ENCODE measurements at places on chromosomes 2 and 18. TPM values are rescaled to one million over a fixed set of nuclear protein-coding genes. Genes with fewer than 3 reads are reported as not detected.

GRCh38 chr2:68916226-68916625, 36.5 kb downstream of the GKN2 start:
- DNase-seq: no peak
- H3K27me3 ChIP-seq: no peaks in the 10 kb centered on the region
- H3K36me3 ChIP-seq: no peaks in the 10 kb centered on the region

Gene MAP3K19
- total RNA-seq: not detected

DNA sequence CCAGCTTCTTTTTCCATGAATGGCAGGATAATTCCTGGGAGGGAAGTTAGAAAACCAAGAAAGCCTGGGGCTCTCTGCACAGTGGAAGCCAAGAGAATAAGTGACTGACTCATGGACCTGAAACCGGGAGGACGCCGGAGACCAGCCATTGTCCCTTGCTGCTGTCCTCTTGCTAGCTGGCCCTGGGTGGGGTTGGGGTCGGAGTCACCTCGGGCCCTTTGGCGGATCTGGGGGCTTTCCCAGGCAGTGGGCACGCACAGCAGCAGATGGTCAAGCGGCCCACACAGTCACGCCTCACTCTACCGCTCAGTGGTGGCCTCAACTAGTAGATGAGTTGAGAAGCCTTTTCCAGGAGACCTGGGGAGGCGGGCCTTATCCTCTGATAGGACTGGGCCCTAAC, 15.6 kb downstream of the EFHD1 start:
- no peak for DNase-seq
- H3K27ac ChIP-seq: no peak overlapping the region
- no peak overlapping the region for H3K4me3 ChIP-seq
- H3K27me3 ChIP-seq: no peaks in the 10 kb centered on the region
- peaks cover 18% of the 10 kb centered on the region for H3K4me1 ChIP-seq

- peaks cover 4% of the 10 kb centered on the region for H3K4me1 ChIP-seq
- H3K36me3 ChIP-seq: no peaks in the 10 kb centered on the region
- H3K27me3 ChIP-seq: no peaks in the 10 kb centered on the region
- H3K27ac ChIP-seq: no peak overlapping the region
- DNase-seq: no peak
These were observed 225.5 kb upstream of the RBMS1 start for GRCh38 chr2:160719116-160719515.

DNA sequence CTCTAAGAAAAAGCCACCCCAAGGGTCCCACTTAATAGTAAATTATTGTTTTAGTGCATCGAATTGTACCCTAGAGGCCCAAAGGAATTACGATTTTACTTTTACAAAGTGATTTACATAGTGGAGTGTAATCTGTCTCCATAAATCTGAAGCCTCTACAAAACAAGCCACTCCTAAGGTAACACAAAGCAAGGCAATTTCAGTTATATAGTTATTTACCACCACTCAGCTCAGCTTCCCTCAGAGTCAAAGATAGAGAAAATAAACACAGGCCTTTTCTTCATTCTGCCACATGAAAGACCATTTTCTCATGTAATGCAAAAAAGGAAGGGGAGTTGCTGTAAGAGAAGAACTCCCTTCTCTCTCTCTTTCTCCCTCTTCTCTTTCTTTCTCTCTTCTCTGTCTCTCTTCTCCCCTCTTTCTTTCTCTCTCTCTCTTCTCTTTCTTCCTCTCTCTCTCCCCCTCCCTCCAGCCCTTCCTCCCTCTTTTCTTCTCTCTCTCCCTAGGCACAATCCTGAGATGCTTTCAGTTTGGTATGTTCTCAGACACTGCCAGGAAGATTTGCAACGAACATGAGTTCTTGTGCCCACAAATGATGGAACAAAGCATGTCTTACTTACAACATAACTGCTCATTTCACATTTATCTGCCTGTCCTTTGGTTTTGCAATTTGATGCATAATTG, 264.5 kb downstream of the BCL2 start:
- H3K27me3 ChIP-seq: no peaks in the 10 kb centered on the region
- H3K36me3 ChIP-seq: no peaks in the 10 kb centered on the region
- DNase-seq: no peak
- no peak overlapping the region for H3K27ac ChIP-seq
- H3K4me1 ChIP-seq: peaks cover 3% of the 10 kb centered on the region

Gene SPC25
- 38.9 TPM for total RNA-seq

GRCh38 chr2:236865052-236865451, 220.6 kb upstream of the COPS8 start:
- H3K4me3 ChIP-seq: no peak overlapping the region
- H3K36me3 ChIP-seq: no peaks in the 10 kb centered on the region
- no peak overlapping the region for H3K27ac ChIP-seq
- H3K4me1 ChIP-seq: peaks cover 4% of the 10 kb centered on the region
- H3K27me3 ChIP-seq: no peaks in the 10 kb centered on the region

- no peaks in the 10 kb centered on the region for H3K36me3 ChIP-seq
- peaks cover 23% of the 10 kb centered on the region for H3K4me1 ChIP-seq
- DNase-seq: peak; percentile 76
- no peaks in the 10 kb centered on the region for H3K27me3 ChIP-seq
- peak overlapping the region; percentile 100 for H3K27ac ChIP-seq
- H3K4me3 ChIP-seq: peak overlapping the region; percentile 93
These were observed 856 bp downstream of the TIA1 start for GRCh38 chr2:70247364-70248180.

DNA sequence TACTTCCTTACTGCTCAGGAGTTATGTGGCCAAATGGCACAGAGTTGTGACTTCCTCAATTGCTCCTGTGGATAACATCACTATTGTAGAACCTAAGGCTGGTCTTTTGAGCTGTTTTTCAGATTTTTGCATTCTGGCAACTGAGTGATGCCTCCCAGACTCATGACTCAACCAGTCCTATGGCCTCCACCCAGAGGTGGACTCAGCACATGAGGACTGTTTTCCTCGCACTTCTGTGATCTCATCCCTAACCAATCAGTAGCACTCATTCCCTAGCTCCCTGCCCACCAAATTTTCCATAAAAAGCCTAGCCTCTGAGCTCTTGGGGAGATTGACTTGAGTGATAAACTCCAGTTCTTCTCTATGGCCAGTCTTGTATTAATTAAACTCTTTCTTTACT, 407.9 kb upstream of the TNP1 start:
- H3K27ac ChIP-seq: no peak overlapping the region

DNA sequence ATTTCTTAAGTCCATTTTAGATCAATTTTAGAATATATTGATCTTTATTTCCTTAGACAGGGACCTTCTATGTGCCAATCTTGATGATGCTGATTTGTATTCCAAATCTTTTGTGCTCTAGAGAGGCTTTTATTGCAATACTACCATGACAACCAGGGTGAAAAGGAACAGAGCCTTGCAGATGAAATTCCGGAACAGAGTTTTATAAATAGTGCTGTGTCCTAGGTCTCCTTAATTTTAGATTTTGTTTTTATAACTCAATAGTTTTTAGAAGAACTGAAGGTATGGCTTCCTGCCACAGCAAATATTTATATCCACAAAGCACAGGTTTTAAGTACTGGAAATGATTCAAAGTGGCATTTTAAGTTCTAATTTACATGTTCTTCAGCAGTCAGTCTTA, 160.2 kb downstream of the PMAIP1 start:
- no peak overlapping the region for H3K4me3 ChIP-seq
- DNase-seq: no peak
- no peaks in the 10 kb centered on the region for H3K4me1 ChIP-seq
- H3K27me3 ChIP-seq: no peaks in the 10 kb centered on the region
- H3K36me3 ChIP-seq: no peaks in the 10 kb centered on the region

DNA sequence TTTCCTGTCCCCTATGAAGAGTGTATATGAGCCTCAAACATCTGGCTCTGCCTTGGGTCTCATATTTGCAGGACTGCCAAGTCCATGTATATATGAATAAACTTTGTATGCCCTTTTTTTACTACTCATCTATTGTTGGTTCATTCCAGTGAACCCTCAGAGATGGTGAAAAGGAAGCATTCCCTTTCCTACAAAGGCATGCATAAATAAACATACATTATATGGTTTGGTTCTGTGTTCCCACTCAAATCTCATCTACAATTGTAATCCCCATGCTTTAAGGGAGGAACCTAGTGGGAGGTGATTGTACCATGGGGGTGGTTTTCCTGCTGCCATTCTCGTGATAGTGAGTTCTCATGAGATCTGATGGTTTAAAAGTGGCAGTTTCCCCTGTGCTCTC, 534.2 kb downstream of the SPAG16 start:
- H3K27me3 ChIP-seq: no peaks in the 10 kb centered on the region
- no peak overlapping the region for H3K27ac ChIP-seq
- no peaks in the 10 kb centered on the region for H3K36me3 ChIP-seq
- no peaks in the 10 kb centered on the region for H3K4me1 ChIP-seq
- no peak for DNase-seq

DNA sequence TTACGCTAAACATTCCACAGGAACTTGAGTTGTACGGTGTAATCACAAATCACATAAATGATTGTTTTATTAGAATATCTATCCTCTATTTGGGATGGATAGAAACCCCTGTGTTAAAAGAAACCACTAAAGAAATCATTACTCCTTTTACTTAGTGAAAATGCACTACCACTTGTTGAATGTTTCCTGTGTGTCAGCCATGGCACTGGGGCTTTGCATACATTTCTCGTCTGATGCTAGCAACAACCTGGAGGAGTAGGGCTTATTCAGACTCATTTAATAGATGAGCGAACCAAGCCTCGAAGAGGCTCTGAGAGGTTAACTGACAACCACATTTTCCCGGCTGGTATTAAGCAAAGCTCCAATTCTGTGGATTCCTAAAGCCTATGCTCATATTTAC, 60.5 kb upstream of the PELI1 start:
- H3K4me1 ChIP-seq: peaks cover 11% of the 10 kb centered on the region
- no peaks in the 10 kb centered on the region for H3K36me3 ChIP-seq

Gene ORC4
- total RNA-seq: 165 TPM

Gene RAB3GAP1
- 71.2 TPM for total RNA-seq

Gene MAL
- not detected for total RNA-seq

Gene UBR3
- 19.1 TPM for total RNA-seq

DNA sequence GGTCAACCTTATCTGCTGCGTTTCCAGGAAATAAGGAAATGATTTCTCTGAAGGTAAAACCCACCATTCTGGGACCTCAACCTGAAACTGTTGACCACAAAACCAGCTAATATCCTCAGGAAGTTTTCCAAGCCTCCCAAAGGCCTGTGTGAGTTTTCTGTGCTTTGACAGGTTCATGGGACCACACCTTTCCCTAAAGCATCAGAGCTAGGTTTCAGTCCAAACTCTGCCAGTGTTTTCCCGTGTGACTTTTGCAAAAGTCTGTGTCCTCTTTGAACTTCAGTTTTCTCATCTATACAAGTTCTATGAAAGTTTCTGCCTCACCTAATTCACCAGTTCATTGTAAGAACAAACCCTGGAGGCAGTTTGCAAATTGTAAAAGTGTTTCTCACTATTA, 39.8 kb downstream of the VSNL1 start:
- no peaks in the 10 kb centered on the region for H3K36me3 ChIP-seq
- no peak for DNase-seq
- no peak overlapping the region for H3K4me3 ChIP-seq
- peaks cover 19% of the 10 kb centered on the region for H3K4me1 ChIP-seq
- H3K27ac ChIP-seq: no peak overlapping the region

DNA sequence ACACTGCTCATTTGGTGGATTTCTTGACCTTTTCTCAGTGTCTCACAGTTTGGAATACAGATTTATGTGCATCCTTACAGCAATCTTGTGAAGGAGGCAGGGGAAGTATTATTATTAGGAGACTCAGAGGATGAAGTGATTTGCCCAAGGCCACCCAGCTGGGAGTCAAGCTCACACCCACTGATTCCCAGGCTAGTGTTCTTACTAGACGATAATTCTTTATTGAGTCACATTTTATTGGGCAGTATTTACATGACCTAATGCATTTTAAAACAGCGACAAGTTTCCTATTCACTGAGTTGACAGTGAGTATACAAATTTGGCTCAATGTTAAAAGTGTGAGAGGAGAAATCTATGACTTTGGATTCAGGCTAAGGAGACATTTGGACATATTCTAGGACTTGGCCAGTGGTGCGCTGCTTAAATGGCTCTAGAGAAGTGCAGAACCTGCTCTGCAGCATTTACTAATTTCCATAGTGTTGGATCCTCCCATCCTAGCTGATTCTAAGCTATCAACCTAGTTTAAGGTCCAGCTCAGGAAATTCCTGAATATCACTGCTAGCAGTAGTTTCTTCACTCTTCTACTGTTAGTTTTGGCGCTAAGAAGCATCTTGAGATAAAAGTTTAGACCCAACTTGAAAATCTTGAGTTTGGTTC, 199.3 kb downstream of the MTX2 start:
- no peak overlapping the region for H3K27ac ChIP-seq
- H3K4me1 ChIP-seq: peaks cover 4% of the 10 kb centered on the region
- DNase-seq: no peak
- H3K27me3 ChIP-seq: no peaks in the 10 kb centered on the region
- H3K4me3 ChIP-seq: no peak overlapping the region
- no peaks in the 10 kb centered on the region for H3K36me3 ChIP-seq

- peak overlapping the region; percentile 71 for H3K27ac ChIP-seq
- H3K4me3 ChIP-seq: no peak overlapping the region
- H3K36me3 ChIP-seq: no peaks in the 10 kb centered on the region
- no peak for DNase-seq
- peaks cover 28% of the 10 kb centered on the region for H3K4me1 ChIP-seq
- no peaks in the 10 kb centered on the region for H3K27me3 ChIP-seq
These were observed 20.6 kb downstream of the CHN1 start for GRCh38 chr2:174984561-174984960.

Gene GAREM2
- total RNA-seq: 15.1 TPM

GRCh38 chr2:16142383-16143361, 202.3 kb downstream of the MYCN start:
- H3K4me1 ChIP-seq: peaks cover 22% of the 10 kb centered on the region
- H3K27me3 ChIP-seq: no peaks in the 10 kb centered on the region
- no peak overlapping the region for H3K4me3 ChIP-seq

DNA sequence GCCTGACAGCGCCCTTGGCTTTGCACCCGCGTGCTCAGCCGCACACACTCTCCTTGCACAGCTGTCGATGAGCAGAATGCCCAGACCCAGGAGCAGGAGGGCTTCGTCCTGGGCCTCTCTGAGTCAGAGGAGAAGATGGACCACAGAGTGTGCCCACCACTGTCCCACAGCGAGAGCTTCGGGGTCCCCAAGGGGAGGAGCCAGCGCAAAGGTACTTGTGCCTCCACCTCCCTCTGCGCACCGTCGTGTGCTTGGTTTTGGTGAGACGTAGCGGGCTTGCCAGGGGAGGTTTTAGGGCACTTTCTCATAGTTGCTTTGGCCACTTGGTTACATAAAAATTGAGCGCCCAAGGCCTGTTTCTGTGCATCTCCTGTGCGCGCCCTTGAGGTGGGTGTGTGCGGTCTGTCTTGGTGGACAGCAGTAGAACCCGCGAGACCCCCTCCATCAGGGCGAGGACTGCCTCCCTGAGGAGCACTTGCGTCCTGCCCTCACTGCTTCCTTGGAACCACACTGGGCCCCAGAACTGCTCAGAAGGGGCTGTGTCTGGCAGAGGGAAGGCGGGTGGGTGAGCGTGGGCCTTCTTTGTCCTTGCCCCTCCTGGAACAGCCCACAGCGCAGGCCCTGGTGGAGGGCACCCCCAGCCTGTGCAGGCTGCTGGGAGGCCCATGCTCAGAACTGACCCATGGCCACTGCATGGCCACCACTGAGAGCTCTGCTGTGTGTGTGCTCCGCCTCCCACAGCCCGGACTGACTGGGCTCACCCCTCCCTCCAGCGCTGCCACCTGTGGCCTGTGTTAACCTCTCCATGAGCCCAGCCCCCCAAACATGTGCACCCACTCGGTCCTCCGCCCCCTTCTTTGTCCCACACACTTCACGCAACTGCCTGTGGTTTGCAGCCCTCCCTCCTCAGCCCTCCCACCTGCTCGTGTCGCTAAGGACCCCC, 95.9 kb downstream of the DGKD start:
- no peak overlapping the region for H3K27ac ChIP-seq
- no peak overlapping the region for H3K4me3 ChIP-seq
- no peaks in the 10 kb centered on the region for H3K36me3 ChIP-seq
- no peaks in the 10 kb centered on the region for H3K27me3 ChIP-seq

Measured in neural progenitor cell (in vitro differentiated cells).